ENCODE measurements at places on chromosomes 6 and 20. TPM values are rescaled to one million over a fixed set of nuclear protein-coding genes. Genes with fewer than 3 reads are reported as not detected.

The THBS2 gene
- total RNA-seq, result 1.9 TPM

The PPP1R3G gene
- 5.5 TPM for total RNA-seq

The L3MBTL1 gene
- total RNA-seq, result 8.8 TPM

The IBTK gene
- 37.5 TPM for total RNA-seq

The LGSN gene
- 13.2 TPM for total RNA-seq

Measured in colonic mucosa (tissue), 4 donors.